ENCODE measurements at places on chromosomes 7 and 10.

DNA sequence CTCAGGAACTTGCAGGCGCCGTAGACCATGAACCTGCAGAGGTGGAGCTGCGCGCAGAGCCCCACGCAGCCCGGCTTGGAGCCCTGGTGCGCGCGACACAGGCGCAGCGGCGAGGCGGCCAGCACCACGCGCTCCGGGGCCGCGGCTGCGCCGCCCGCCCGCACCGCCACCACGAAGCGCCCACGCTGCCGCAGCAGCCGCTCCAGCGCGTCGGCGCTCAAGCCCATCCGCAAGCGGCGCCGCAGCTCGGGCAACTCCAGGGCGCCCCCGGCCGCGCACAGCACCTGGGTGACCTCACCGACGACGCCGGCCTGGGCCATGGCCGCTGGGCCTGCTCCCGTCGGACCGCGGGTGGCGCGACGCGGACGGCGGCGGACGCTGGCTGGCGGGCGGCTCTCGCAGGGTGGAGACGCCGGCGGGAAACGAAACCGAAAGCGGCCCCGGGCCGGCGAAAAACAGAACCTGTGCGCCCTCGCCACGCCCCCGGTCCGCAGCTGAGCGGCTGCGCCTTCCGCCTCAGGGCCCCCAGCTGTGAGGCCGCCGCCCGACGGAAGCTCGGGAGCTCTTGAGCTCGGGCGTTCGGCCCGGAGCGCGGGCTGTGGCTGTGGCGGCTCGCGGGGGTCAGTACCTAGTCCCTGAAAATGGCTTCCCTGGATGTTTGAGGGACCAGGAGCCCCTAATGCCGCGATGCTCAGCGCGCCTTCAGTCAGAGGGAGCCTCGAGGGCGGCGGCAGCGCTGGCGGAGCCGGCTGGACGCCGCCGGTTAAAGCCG lies at the start of gene PARP12:
TSS of gene PARP12 (minus strand) at position 424 of the 772 bp plus-strand sequence. CDS start at position 320, 104 bp downstream.
- H3K27ac ChIP-seq = no peak within 1 kb of the TSS
- peak; percentile 98 for DNase-seq
- peak within 1 kb of the TSS; percentile 72 for H3K4me3 ChIP-seq
- no peaks in the 10 kb centered on the region for H3K4me1 ChIP-seq
- H3K36me3 ChIP-seq = no peaks in the 10 kb centered on the region
- H3K27me3 ChIP-seq = no peaks in the 10 kb centered on the region

GRCh38 chr10:76481178-76481577 lies 1049.8 kb downstream of the LRMDA start:
- H3K27me3 ChIP-seq = no peaks in the 10 kb centered on the region
- DNase-seq = no peak
- H3K27ac ChIP-seq = no peak overlapping the region
- no peaks in the 10 kb centered on the region for H3K36me3 ChIP-seq

DNA sequence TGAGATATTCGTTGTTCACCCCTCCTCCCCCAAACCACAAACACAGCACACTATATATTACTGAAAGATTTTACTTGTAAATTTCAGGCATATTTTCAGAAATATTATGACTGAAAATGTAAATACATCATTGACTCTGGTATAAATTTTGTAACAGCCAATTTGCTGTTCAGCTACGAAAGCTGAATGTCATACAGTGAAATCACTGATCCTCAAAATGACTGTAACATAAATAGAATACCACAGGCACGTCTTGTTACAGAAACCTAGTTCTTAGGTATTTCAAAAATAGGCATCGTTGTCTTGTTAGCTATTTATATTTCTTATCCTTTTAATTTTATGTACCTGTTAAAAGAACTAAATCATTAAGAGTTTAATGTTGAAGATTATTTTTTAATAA lies 15.1 kb downstream of the TRUB1 start:
- peaks cover 12% of the 10 kb centered on the region for H3K4me1 ChIP-seq
- DNase-seq = no peak
- no peaks in the 10 kb centered on the region for H3K27me3 ChIP-seq
- H3K36me3 ChIP-seq = no peaks in the 10 kb centered on the region
- H3K4me3 ChIP-seq = no peak overlapping the region
- no peak overlapping the region for H3K27ac ChIP-seq

GRCh38 chr7:151572136-151572535 lies 52.4 kb upstream of the RHEB start:
- no peaks in the 10 kb centered on the region for H3K27me3 ChIP-seq
- DNase-seq = no peak
- H3K4me1 ChIP-seq = no peaks in the 10 kb centered on the region
- H3K4me3 ChIP-seq = no peak overlapping the region

GRCh38 chr10:24349379-24350001 lies 140.6 kb downstream of the KIAA1217 start:
- no peaks in the 10 kb centered on the region for H3K4me1 ChIP-seq
- no peaks in the 10 kb centered on the region for H3K27me3 ChIP-seq
- no peak overlapping the region for H3K27ac ChIP-seq

DNA sequence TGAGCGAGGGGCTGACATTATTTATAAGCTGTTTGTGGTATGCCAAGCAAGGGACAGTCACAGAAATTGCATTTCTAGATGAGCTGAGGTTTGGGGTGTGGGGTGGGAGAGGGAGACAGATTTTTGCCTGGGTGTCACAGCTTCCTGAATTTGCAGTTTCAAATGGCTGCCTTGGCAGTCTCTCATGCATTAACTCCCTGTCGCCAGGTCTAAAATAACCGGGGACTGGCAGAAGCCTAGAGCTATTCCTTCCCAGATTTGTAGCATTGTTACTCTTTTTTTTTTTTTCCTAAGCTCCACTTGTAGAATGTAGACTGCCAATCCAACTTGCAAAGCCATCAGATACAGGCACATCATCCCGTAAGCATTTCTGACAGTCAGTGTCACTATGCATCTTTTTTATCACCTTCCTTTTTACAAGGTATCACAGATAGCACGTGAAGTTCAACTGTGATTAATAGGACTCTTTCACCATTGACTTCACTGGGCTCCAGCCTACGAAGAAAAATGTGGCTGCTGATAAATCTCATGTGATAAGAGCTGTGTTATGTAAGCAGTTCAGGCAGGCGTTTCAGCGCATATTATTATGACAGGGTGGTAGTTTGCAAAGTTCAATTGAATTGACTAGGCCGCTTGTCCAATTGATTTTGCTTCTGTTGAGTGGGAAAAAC lies 130.7 kb upstream of the CELF2 start:
- H3K27ac ChIP-seq = no peak overlapping the region
- H3K36me3 ChIP-seq = no peaks in the 10 kb centered on the region
- no peaks in the 10 kb centered on the region for H3K4me1 ChIP-seq
- no peak for DNase-seq

GRCh38 chr10:113450906-113451305 lies 101.9 kb upstream of the HABP2 start:
- H3K4me1 ChIP-seq = no peaks in the 10 kb centered on the region
- H3K4me3 ChIP-seq = no peak overlapping the region
- no peak overlapping the region for H3K27ac ChIP-seq
- DNase-seq = no peak

Measured in MM.1S (cell line).